Urothelium cell line (cell line): ENCODE measurements at places on chromosomes 2 and 18.

- no peak for DNase-seq
Measured at GRCh38 chr18:58272779-58273435, 228.9 kb downstream of the NEDD4L start.

DNA sequence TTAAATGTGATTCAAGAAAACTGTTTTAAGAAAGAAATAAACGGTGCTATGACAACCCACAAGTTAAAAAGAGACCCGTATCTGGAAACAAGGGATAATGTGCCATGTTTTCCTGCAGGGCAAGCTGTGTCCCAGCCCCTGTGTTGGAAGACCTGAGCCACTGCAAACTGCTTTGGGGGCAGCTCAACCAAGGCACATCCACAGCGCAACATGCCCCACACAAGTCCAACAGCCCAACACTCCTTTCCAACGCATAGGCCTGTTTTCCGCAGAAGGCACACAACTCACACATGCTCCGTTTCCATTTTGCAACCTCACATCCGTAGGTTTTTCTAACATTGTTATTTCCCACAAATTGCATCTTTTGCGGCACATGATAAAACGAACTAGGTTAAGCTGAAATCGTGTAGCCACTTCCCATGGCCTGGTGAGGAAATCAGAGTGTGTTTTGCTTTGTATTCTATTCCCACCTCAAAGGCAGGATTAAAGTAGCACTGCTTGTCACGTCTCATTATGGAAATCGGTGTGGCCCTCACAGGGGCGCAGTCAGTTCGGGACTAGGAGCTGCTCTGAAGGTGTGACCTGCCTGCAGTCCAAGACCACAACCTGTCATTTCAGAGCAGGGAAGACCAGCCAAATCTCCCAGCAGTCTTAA lies 50.5 kb upstream of the ZNF516 start:
- no peak for DNase-seq

DNA sequence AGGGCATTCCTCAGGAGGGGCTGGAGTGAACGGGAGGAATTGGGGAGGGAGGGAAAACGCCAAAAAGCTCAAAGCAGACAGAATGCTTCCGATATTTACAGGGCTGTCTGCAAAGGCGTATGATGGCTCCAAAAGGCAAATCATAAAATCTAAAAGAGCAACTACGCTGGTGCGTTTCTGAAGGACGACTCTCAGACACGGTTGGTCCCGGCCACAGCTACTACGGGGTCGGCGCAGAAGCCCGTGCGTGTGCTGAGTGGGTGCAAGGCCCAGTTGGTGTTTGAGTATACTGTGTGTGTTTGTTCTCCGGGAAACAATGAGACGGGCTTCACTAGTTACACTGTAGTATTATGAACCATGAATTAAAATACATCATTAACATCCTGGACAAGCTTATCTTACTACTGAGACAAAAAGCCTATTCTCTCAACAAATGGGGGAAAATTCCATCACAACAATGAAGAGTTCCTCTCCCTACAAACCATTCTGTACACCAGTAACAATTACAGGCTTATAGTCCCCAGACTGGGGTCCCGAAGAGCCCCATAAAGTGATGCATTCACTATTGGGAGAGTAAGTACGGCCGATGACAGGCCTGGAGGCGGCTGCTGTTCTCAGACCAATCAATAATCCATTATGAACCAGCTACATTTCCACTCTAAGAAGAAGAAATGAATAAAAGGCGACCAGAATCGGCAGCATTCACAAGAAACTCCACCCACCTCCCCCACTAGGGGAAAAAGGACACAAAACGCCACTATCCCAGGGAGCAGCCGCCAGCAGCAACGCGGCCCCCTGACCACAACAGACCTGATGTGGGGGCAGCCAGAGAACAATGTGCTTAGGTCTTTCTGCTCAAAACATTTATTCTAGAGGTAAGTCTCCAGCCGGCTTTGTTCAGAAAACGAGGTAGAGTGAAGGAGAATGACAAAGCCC lies 43.4 kb downstream of the ZNF516 start:
- no peak for DNase-seq

- peak; percentile 9 for DNase-seq
Measured at GRCh38 chr18:55634545-55634944, 46.6 kb upstream of the TCF4 start.

- DNase-seq: no peak
Measured at GRCh38 chr2:16948053-16948452, 282.4 kb upstream of the CYRIA start.

DNA sequence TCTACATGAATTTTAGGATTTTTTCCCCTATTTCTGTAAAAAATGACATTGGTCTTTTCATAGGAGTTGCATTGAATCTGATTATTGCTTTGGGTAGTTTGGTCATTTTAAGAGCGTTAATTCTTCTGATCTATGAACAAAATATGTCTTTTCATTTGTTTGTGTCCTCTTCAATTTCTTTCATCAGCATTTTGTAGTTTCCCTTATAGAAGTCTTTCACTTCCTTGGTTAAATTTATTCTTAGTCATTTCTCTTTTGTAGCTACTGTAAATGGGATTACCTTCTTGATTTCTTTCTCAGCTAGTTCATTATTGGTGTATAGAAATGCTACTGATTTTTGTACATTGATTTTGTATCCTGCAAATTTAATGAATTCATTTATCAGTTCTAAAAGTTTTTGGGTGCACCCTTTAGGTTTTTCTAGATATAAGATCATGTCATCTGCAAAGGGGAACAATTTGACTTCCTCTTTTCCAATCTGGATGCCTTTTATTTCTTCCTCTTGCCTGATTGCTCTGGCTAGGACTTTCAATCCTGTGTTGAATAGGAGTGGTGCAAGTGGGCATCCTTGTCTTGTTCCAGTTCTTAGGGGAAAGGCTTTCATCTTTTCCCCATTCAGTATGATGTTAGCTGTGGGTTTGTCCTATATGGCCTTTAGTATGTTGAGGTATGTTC lies 36.6 kb upstream of the AAK1 start:
- no peak for DNase-seq

DNA sequence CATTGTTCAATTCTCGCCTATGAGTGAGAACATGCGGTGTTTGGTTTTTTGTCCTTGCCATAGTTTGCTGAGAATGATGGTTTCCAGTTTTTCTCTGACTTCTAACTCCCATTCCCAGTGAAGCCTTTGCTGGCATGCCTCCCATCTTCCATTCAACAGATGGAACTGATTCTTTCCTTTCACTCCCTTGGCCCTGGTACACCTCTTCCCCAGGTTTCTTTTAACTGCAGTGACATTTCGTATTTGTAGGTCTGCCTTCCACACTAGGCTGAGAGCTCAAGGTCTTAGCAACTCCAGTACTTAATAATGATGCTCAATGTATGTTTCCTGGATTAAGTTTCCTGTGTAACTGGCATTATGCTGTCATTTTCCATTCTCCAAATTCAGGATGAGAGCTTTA lies 48.5 kb downstream of the GAREM1 start:
- DNase-seq: no peak

DNA sequence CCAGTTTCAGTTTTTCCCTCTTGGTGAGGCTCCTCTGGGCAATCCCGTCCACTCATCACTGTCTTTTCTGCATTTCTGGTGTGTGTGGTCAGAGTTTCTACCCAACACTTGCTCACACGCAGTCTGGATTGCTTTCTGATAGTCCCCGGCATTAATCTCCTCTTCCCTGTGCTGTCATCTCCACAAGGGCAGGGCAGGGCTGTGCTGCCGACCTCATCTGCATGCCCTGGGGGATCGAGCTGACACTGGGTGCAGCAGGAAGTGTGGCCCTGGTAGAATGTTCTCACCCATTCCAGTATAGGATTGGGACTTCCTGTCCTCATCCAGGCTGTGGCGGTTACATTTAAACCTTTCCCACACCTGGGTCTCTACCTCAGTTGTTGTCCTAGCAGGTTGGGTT lies 80.0 kb upstream of the FAM136A start:
- no peak for DNase-seq

- DNase-seq: no peak
Measured at GRCh38 chr2:40318921-40319320, 133.0 kb downstream of the SLC8A1 start.

DNA sequence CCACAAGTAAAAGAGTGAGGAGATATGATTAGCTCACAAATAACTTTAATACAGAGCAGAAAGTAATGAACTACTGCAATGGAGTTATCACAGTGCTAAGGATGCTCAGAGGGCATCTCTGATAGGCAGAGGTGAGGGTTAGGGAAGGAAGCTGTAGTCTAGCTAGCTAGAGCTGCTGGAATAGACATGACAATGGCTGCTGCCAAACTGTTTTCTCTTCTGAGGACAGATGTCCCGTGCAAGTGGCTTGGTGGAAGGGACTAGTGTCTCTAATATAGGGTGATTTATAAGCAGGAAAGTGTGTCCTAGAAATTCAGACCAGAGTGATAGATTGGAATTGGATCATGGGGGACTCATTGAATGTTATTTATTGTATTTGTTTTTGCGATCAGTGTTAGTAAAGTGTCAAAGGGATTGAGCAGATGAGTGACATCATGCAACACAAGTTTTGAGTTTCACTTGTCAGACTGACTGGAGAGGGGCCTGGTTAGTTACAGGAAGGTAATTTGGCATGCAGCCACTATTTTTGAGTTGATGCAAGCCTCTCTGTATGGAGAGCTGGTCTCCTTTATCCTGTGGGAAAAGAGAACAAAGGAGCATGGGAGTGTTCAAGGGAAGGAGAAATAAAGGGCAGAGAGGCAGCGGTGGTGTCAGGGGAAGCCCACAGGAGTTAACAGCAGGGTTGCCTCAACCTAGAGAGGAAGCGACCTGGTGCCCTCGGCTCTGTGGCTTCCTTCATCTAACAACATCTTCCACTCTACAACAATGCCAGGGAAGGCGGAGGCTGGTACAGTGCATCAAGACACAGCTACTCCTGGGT lies 1.9 kb downstream of the CTLA4 start:
- DNase-seq: no peak

- peak; percentile 15 for DNase-seq
Measured at GRCh38 chr18:37383036-37383785, 182.4 kb downstream of the CELF4 start.

- DNase-seq: no peak
Measured at GRCh38 chr2:18837240-18837639, 247.9 kb upstream of the NT5C1B start.

DNA sequence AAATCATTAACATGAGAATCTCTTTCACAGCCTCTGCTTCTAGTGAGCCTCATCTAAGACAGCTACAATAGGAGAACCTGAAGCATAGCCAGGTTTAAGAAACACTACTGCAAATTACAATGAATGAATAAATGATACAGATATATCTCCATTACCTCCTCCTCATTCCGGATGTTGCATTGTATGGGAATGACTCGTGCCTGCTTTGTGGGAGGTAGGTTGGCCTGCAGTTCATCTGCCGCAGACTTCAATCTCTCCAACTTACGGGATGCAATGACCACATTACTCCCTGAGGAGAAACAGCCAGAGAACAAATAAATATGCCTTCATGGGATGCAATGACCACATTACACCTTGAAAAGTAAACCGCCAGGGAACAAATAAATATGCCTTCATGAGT lies 15.4 kb downstream of the PECR start:
- no peak for DNase-seq
